IPS DF 19.7 (cell line): ENCODE measurements at places on chromosomes 2 and 18.
A peak's percentile ranks its signal among the peaks of the same experiment; 100 is the strongest.

DNA sequence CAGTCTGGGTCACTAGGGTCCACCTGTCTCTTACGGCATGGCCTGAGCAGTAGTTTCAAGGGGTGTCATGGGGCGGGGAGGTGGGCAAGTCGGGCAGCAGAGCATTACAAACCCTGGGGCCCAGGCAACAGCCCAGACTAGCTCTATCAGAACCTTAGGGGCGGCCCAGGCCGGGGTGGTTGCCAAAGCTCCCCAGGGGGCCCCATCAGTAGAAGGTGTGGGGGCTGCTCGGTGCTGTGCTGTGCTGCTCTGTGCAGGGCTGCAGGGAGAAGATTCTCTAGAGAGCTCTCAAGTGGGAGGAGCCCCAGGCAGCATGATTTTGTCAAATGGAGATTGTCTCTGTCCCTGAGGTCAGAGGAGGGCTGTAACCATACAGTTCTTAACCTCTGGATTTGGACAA is 36.4 kb upstream of the SLC14A1 start:
- no peak for DNase-seq

GRCh38 chr2:241561832-241562231 is 3.3 kb downstream of the BOK start:
- no peak for DNase-seq

GRCh38 chr2:190098851-190099250 is 36.3 kb upstream of the MSTN start:
- DNase-seq = no peak

DNA sequence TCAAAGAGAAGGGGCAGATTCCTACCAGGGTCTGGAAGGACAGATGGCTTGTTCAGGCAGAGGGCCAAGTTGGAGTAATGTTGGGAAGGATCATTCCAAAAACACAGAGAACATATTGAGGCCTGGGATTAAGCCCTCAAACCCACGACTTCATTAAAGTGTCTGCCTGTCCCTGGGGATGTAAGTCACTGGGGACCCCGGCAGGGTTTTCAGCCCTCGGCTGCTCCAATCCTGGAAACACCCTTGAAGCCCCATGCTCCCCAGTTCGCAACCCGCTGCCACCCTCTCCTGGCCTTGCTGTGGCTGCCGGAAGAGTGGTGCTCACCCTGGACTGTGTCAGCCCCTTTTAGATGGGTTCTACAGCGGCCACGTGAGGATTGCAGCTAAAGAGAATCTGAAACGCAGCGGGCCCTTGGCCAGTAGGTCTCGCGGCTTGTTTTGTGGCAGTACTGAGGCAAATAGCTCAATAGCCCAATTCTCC is 79.9 kb downstream of the EPAS1 start:
- DNase-seq = no peak

DNA sequence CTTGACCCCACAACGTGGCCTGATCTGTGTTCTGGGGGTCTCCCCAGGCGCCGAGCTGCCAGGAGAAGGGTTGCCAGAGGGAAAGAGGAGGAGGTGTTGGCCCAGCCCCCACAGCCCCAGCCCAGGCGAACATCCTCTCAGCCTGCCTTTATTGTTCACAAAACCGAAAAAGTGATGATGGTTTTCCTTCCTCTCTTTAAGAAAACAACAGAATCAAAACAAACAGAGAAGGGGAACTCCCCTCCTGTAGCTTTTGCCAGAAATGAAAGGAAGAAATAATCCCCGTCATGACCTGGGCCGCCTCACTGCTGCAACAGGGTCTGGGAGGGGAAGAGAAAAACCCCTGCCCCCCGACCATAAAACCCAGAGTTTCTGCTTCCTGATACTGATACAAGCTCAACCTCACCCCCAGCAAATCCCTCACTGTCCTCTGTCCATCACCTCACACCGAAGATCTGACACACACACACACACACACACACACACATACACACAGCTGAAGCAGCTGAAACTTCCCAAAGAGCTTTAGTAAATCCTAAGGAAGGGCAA is 52.0 kb downstream of the ZFP36L2 start:
- DNase-seq = no peak

DNA sequence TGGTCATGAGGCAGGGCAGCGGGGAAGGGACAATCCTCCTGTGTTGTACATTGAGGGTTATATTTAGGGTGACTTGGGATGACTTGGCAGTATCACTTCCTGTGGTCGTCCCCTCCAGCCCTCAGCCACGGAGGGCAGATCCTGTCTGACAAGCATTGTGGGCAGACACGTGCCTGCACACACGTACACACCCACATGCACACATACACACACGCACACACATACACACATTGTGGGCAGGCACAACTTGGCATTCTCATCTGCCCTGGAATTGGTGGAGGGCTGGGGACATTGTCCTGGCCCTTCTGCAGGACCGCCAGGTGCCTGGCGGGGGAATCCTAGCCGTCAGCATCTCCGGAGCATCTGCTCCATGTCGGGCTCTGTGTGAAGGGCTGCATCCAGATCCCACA is 47.6 kb downstream of the ODC1 start:
- DNase-seq = no peak

DNA sequence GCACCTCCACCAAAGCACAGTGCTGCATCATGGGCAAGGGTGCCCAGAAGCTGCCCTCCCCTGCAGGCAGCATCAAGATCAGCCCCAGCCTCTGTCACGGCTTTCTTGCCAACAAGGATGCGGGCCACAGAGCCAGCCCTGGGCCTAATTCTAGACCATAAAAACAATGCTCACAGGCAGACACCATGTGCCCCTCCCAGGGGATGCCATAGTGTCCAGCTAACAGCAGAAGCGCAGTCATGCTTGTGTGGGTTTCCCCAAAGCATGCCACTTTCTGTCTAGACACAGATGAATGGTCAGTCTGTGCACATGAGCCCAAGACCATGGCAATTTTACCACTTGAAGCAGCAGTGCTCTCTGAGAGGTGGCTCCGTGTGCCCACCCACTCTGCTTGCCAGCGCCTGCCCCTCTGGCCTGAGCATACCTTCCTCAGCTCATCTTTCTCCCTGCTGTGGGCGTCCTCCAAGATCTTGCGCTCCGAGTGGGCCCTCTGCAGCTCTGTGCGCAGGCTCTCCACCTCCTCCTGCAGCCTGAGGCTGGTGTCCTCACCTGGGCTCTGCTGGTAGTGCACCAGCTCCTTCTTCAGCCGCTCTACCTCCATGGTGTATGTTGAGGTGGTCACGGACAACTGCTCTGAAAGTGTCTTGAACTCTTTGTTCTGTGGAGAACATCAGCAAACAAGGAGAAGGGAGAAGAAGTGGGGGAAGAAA is 81.3 kb upstream of the ACAA2 start:
- DNase-seq = no peak

GRCh38 chr2:138090330-138090729 is 126.1 kb downstream of the HNMT start:
- no peak for DNase-seq

GRCh38 chr2:209771474-209772289 is at the start of gene UNC80:
Gene UNC80, plus strand, starts transcription at chr2:209771832. Its CDS starts 241 bp downstream, at chr2:209772073.
- DNase-seq = peak; percentile 5

GRCh38 chr2:241660593-241661213 is 23.2 kb downstream of the ATG4B start:
- DNase-seq = no peak

- DNase-seq = no peak
Measured at GRCh38 chr2:199131136-199131655, 326.5 kb downstream of the SATB2 start.

DNA sequence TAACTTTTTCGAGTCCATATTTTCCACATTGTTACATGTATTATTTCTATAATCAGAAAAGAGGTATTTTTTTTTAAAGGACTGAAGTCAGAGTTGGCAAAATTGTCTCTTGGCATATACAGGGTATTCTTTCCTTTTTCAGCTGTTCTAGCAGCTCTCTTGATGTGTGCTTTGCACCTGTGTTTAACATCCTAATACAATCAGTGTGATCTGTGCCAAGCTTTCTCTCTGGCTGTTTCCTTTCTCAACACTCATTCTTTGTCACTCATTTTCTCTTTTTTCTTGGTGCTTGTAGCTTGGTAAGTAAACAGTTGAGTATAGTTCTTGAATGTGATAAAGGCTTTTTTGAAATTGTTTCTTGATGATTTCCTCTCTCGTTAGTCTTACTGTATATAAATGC is 9.2 kb downstream of the RNMT start:
- no peak for DNase-seq

DNA sequence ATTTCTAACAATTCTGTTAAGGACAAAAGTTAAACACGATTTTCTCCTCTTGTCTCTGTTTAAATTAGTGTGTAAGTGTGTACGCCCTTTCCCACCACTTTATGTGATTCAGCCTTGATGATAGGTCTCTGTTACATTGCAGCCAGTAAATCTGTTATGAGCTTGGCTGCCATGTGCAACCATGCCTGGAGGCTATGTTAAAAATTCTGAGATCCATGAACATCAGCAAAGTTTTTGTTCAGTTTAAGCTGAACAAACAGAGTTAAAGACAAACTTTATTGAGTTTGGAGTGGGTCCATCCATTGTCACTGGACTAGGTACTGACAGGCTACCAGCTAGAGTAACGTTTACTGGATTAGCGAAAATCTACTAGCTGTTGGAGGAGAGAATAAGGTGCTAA is 110.4 kb downstream of the NCKAP5 start:
- no peak for DNase-seq

- DNase-seq = no peak
Measured at GRCh38 chr18:63299837-63300745, 19.5 kb downstream of the BCL2 start.

DNA sequence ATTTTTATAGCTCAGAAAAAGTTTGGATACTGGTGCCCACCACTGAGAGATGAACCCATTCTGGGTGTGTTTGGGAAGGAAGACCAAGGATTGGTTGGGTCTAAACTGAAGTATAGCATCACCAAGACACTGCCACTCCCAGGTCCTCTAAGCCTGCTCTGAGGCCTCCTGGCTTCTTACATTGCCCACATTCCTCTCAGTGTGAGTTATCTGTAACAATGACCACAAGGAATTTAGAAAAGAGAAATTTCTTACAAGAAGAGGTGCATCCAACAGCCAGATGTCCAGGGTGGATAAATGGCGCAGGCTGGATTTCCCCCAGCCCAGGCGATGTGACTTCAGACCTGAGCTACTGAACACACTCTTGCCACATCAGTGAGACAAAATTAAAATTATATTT is 1.6 kb upstream of the GPR45 start:
- no peak for DNase-seq

GRCh38 chr2:98876741-98877140 is 59.3 kb downstream of the CRACDL start:
- no peak for DNase-seq

DNA sequence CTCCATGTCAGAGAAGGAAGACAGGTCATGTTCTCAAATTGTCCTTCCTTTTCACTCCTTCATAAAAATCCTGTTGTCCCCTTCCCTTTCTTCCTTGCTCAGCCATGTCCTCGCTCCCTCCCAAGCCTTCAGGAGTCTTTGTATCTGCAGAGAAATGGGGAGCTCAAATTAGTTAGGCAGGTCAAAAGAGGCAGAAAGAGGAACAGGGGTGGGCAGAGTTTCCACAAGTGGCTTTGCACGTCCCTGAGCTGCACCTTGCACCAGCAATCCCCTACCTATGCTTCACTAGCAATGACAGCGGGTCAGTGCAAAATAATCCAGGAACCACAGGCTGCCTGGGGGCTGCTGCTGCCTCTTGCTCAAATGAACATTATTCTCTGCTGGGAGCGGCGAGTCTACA is 152.1 kb upstream of the ITGA6 start:
- no peak for DNase-seq

- DNase-seq = no peak
Measured at GRCh38 chr2:120430957-120431356, 85.0 kb downstream of the INHBB start.

GRCh38 chr2:52821631-52822030 is 946.0 kb upstream of the CHAC2 start:
- no peak for DNase-seq

DNA sequence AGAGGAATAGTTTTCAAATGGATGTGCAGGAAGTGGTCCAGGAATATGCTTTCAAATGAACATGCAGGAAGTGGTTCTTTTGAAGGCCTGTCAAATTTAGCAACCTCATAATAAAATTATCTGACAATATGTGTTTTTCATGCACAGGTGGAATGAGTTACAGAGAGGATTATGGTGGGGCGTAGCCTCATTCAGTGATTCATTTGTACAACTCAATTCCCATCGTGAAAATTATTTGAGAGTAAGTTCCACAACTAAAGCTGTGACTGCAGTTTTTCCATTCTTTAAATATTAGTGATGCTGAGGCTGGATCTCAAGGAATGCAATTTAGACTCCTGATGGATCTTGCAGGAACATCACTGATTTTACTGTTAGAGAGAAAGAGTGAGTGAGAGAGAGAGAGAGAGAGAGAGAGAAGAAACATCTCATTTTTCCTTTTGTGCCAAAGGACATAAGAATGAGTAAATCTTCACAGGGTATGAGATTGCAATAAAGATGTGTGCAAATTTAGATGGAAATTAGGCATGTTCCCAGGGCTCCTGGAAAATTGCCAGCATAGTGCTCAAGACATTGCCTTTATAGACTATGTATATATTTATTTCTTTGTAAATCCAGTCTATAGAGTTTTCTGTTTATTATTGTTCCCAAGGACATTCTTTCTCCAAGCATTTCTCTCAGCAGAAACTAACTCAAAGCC is 394.9 kb upstream of the ZEB2 start:
- no peak for DNase-seq

GRCh38 chr2:217099561-217099960 is 239.7 kb upstream of the TNP1 start:
- DNase-seq = no peak

DNA sequence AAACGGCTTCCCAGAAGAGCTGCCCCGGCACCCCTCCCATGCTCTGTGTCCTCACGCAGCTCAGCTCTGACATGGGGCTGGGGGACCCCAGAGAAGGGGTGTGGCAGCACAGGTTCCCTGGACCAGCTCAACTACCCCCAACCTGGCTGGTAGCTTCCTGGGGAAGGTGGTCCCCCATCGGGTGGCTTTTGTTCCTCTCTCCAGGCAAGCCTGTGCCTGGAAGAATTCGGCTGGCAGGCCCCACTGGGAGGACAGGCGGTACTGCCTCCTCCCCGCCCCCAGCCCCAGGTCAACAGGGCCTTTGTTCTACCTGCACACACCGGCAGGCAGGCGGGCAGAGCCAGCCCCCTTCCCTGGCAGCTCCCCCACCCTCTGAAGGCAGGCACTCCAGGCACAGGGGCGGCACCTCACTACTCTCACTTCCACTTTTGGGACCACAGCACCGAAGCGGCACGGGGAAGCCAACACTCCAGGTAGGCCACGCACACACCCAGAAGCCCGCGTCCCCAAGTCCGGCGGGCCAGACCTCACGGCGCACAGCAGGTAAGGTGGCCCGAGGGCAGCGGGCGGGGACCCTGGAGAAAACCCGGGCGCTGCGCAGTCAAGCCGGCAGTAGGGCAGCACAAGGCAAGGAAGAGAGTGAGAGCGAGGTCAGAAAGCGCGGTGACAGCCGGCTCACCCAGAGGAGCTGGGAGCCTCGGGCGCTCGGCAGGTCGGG is 1.3 kb downstream of the HS6ST1 start:
- no peak for DNase-seq

GRCh38 chr2:72134408-72134996 is 13.2 kb downstream of the CYP26B1 start:
- DNase-seq = no peak

GRCh38 chr2:29189052-29189451 is 73.8 kb downstream of the CLIP4 start:
- no peak for DNase-seq

GRCh38 chr2:240232961-240233884 is 92.8 kb upstream of the OTOS start:
- DNase-seq = no peak

- DNase-seq = no peak
Measured at GRCh38 chr2:208999911-209000310, 423.9 kb upstream of the MAP2 start.

GRCh38 chr2:40824278-40824677 is 372.4 kb upstream of the SLC8A1 start:
- DNase-seq = no peak

GRCh38 chr2:27573452-27573851 is 9.4 kb upstream of the ZNF512 start:
- no peak for DNase-seq

- no peak for DNase-seq
Measured at GRCh38 chr18:74897971-74898657, 300.4 kb downstream of the ZNF407 start.
